EH (cell line): ENCODE measurements at places on chromosomes 1 and 21.

- no peak for DNase-seq
Observed at GRCh38 chr1:37755951-37756560, 8.9 kb downstream of the EPHA10 start.

DNA sequence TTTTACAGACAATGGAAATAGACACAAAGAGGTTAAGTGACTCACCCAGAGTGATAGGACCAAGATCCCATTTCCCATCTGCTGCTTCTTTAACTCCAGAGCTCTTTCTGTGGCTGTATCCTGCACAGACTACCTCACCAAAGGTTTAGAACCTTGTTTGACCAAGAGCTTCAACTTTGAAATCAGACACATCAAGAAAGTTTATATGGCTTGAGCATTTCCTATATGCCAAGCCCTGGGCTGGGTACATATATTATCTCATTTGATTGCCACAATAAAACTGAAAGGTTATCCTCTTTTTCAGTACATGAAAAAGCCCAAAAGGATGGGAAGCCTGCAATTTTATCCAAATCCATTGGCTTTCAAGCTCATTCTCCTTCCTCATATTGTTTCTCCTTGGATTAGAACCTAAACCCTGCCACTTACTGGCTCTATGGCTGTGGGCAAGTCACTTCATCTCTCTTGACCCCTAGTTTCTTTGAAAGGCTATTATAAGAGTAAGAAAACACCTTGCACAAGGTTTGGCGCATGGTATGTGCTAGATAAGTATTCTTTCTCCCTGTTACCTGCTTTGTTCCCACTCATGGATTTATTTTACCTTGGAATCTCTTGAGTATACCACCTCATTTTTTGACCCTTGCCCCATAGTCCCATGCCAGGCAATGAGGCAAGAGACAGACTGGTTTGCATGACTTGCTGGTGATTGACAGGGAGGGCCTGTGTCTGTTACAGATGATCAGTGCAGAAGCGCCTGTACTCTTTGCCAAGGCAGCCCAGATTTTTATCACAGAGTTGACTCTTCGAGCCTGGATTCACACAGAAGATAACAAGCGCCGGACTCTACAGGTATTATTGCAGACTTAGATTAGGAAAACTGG, 34.5 kb upstream of the KCNQ4 start:
- no peak for DNase-seq

DNA sequence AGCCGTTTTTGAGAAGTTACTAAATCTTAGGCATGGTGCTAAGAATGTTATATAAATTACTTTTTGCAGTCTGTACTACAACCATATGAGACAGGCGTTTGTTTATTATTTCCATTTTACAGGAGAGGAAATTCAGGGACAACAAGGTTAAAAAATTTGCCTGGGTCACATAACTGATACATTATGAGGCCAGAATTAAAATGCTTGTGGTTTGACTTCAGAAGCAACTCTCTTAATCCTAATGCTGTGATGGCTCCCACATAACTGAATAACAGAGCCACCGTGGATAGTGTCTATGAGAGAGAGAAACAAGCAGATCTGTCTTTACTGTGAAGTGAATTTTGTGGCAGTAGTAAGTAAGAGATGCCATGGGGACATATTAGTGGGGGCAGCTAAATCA, 184.9 kb downstream of the NCAM2 start:
- DNase-seq: peak; percentile 65

DNA sequence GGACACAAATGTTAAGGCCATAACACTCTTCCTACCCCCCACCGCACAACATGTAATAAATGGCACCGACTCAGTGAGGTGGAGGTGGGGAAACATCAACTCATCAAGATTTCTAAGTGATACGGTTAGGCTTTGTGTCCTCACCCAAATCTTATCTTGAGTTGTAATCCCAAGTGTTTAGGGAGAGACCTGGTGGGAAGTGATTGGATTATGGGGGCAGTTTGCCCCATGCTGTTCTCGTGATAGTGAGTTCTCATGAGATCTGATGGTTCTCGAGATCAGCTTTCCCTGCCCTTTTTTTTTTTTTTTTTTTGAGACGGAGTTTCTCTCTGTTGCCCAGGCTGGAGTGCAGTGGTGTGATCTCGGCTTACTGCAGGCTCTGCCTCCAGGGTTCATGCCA, 51.0 kb upstream of the ACTL8 start:
- no peak for DNase-seq

GRCh38 chr1:49408346-49408745, 615.4 kb downstream of the AGBL4 start:
- no peak for DNase-seq

- peak; percentile 74 for DNase-seq
Observed at GRCh38 chr1:175319112-175319911, 126.7 kb upstream of the KIAA0040 start.

DNA sequence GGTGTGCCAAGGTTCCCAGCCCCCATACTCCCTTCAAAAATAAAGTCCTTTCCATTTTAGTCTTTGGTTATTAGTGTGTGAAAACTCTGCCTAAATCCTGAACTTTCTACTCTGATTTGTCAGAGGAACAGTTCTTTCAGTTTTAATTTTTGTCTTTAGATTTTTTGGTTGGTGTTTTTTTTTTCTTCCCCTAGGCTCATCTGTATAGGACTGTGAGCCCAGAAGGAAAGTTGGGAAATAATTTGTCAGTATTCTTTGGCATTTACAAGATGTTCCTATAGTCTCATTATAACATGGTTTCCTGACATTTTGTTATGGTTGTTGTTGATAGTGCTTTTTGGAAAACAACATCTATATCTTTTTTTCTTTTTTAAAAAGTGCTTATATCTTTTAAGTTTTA, 38.0 kb downstream of the LAMC1 start:
- DNase-seq: peak; percentile 37

- no peak for DNase-seq
Observed at GRCh38 chr1:180901076-180901990, 11.4 kb upstream of the KIAA1614 start.

- DNase-seq: peak; percentile 16
Observed at GRCh38 chr1:57423656-57424211, at the start of gene DAB1. Gene DAB1, minus strand, starts transcription at chr1:57424060. Its CDS starts 133,030 bp downstream, at chr1:57291030.
